ENCODE measurements at places on chromosomes 1 and 21.

GRCh38 chr1:2098301-2098698, 48.1 kb downstream of the PRKCZ start:
- no peak for DNase-seq

- no peak for DNase-seq
Observed at GRCh38 chr1:109531380-109531779, 8.3 kb upstream of the GPR61 start.

- no peak for DNase-seq
Observed at GRCh38 chr1:10195570-10195969, 14.8 kb upstream of the KIF1B start.

DNA sequence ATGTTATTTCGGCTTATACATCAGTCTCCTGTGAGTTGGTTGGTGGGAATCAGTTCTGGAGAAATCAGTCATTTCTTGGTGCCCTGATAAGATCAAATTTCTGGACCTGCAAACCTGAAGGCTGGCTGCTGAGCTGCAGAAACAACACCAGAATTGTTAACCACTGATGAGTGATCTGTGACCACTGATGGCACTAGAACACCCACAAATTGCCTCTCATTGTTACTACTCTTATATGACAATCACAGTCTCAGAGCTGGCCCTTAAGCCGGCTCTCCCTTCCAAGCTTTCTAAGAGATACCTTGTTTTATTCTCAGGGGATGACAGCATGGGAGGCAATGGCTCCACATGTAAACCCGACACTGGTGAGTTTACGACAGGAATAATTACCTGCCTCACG, 1.9 kb downstream of the C1orf162 start:
- no peak for DNase-seq

GRCh38 chr1:206808615-206809014, 36.3 kb upstream of the IL10 start:
- DNase-seq, result no peak

DNA sequence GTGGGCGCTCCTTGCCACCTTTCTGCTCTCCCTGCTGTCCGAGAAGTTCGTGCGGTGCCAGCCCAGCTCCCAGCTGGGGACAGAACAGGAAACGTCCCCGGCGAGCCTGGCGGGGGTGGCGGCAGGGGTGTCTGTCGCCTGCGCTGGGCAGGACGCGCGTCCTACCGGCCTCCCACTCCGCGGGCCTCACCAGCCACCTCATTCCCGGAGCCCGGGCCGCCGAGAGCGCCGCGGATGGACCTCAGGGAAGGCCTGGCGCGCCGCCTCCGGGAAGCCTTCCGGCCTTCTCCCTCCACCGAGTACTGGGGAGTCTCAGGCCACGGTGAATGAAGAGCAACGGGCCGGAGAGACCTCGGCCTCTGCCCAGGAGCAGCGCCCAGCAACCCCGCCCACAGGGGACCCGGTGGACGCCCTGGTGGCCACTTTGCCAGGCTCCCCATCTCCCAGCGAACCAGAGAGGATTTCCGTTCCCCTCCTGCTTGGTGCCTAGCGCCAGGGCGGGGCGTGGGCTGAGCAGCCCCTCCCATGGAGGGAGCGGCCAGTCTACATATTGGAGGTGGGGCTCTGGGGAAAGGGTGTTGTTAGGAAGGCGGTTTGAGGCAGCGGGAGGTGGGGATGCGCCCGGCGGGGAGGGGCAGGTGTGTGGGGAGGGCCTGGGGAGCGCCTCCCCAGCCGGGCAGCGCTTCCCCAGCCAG, 9.5 kb upstream of the TNFRSF14 start:
- DNase-seq, result peak; percentile 86

- no peak for DNase-seq
Observed at GRCh38 chr1:18572022-18572880, 58.4 kb upstream of the PAX7 start.

- DNase-seq, result no peak
Observed at GRCh38 chr1:178143730-178144690, 50.1 kb downstream of the RASAL2 start.

GRCh38 chr1:32341186-32341757, 5.2 kb upstream of the MARCKSL1 start:
- no peak for DNase-seq

DNA sequence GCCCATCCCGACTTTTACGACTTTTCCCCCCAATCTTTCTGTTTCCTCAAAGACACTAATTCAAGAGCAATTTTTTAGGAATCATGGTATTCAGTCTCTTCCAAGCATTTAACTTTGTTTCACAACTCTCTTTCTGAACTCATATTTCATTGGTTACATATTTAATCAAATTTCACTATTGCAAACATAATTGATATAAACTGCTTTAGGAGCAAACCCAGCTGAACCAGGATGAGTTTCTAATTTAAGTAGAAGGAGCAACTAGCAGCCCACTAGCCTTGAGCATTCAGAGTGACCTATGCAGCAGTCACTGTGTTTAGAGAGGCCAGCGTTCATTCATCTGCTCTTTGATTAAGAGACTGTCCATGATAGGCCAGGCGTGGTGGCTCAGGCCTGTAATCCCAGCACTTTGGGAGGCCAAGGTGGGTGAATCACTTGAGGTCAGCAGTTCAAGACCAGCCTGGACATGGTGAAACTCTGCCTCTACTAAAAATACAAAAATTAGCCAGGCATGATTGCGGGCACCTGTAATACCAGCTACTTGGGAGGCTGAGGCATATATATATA, 1.8 kb downstream of the CELA2B start:
- no peak for DNase-seq

- DNase-seq, result no peak
Observed at GRCh38 chr1:211332830-211333229, 6.2 kb downstream of the TRAF5 start.

- no peak for DNase-seq
Observed at GRCh38 chr1:26535201-26535600, 5.6 kb downstream of the RPS6KA1 start.

GRCh38 chr1:114756009-114756892, 1.5 kb downstream of the CSDE1 start:
- DNase-seq, result peak; percentile 61

DNA sequence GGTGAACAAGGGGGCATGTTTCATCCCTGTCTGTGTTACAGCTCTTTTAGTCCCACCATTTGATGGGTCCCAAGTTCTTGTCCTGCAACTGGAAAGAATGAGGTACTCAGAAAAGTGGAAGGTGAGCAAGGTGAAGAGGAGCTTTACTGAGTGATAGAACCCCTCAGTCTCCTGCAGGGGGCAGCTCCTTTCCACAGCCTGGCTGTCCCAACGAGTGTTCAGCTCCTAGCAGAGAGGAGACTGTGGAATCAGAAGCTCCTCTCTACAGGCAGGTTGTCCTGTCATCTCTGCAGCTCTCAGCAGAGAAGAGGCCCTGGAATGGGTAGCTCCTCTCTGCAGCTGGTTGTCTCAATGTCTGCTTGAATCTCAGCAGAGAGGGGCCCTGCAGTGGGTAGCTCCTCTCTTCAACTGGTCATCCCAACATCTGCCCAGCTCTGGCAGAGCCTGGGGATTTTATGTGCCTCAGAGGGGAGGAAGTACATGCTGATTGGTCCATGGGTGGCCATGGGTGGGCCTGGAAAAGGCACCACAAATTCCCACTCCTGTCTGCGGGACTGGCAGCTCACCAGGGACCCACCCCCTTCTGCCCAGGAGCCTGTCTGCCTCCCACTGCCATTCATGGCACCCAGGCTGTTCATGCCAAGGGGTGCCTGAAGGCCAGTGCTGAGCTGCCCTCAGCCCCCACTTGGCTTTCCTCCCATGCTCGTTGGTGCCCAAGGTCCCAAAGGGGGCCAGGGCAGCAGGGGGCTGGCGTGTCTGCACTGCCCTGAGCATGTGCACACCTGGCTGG, 25.7 kb downstream of the LDLRAD1 start:
- no peak for DNase-seq

- no peak for DNase-seq
Observed at GRCh38 chr1:54327386-54328065, 78.7 kb downstream of the SSBP3 start.

GRCh38 chr1:167617153-167618147, 12.6 kb upstream of the RCSD1 start:
- no peak for DNase-seq
